Kidney capillary endothelial cell (primary cell): ENCODE measurements at places on chromosomes 5 and 9.

- DNase-seq: no peak
Observed at GRCh38 chr9:121817476-121817875, 166.0 kb downstream of the DAB2IP start.

DNA sequence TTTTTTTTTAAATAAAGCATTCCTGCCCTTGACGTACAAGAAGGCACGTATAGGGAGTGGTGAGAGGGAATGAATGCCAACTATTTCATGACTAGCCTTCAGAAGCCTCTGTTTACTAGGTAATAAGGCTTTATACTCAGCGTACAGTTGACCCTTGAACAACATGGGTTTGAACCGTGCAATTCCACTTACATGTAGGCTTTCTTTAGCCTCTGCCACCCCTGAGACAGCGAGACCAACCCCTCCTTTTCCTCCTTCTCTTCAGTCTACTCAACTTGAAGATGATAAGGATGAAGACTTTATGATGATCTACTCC, 22.5 kb downstream of the CDC42SE2 start:
- DNase-seq: no peak

DNA sequence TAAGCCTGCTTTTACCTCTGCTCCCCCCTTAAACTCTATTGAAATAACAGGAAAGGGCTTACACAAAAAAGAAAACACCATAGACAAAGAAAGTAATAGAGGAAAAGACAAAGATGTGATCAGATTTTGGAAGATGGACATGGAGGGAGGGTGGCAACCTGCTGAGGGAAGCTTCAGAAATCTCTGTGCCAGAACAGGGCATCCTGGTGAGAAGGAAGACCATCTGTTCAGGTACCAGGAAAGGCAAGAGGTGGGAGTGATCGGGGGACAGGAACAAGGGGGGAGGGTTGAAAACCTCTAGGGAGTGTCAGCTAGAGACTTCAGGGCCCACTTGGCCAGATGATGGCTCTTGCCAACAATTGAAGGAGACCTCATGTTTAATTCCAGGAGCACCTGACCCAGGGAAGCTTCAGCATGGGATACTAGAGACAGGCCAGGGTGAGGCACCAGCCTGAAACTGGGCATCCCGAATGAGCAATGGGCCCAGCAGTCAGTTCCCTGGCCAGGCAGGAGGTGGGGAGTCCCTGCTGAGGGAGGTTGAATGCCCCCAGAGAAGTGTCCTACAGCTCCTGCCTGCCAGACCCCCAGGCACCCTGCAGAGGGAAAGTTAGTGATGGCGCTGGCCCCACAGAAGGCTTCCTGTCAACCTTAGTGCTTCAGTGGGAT, 8.2 kb downstream of the SQSTM1 start:
- no peak for DNase-seq

DNA sequence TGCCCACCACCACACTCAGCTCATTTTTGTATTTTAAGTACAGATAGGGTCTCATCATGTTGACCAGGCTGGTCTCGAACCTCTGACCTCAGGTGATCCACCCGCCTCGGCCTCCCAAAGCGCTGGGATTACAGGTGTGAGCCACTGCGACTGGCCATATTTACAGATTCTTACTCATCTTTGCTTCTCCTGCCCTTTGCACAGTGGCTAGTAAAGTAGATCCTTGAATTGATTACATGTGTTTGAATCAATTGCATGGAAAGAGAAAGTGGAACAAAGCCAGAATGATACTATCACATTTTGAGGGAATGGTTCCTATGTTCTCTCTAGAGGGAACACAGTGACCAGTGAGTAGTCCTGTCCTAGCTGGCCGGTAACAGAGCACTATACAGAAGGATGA, 15.4 kb downstream of the KLF4 start:
- no peak for DNase-seq

- DNase-seq: no peak
Observed at GRCh38 chr5:165201369-165201768, 1696.0 kb downstream of the MAT2B start.

- DNase-seq: no peak
Observed at GRCh38 chr5:168464214-168464613, 22.1 kb upstream of the RARS1 start.

- DNase-seq: peak; percentile 80
Observed at GRCh38 chr9:83334320-83334719, 203.9 kb downstream of the FRMD3 start.

DNA sequence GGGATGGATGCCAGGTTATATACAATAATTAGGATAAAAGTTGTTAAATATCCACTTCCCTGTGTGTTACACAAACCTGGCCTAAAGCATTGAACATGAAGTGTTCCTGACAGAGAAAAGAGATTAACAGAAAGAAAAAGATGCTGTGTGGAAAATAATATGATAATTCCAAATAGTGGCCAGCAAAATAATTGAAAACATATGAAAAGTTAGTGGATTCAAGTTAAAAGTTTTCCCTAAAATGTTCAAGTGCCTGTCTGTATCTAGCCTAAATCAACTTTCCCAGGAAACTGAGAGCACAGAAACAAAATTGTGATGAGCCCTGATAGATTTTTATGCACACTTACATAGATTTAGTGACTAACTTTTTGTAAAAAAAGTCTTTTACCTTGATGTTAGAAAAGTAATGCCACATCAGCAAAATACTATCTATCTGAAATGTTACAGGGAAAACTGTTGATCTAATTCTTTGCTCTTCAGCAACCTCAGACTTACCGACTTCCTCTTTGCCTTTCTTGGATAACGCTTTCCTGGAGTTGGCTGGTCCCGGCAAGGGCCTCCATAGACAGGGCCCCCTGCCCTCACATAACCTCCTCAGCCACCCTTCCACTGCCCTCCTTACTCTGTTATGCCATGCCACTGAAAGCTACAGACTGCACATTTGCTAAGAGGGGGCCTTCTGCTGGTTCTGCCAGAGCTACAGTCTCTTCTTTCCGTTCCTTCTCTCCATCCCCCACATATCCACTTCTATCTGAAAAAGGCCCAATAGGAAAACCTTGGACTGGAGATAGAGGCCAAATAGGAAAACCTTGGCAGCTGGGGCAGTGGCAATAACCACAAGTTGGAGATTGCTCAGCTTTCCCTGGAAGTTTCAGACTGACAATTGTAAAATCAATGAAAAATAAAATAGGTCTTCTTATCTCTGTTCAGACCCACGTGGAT, 44.4 kb downstream of the ZNF474 start:
- no peak for DNase-seq

GRCh38 chr5:110917161-110917875, 154.2 kb upstream of the TSLP start:
- DNase-seq: no peak

GRCh38 chr5:67291066-67291465, 94.5 kb upstream of the CD180 start:
- DNase-seq: no peak

DNA sequence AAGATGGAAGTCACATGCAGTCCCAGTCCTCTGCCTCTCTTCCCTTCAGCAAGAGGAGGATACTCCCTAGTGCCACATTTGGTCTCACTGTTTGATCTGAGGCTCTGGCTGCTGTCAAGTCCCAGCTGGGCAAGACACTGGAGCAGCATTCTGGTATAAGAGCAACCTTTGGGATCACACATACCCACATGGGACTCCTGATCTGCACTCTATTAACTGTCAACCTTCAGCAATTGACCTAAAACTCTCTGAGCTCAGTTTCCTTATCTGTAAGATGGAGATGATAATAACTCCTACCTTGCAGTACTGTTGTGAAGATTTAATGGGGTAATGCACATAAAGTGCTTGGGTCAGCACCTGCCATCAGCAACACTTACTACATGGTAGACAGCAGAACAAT, 437.9 kb downstream of the PIK3R1 start:
- no peak for DNase-seq

DNA sequence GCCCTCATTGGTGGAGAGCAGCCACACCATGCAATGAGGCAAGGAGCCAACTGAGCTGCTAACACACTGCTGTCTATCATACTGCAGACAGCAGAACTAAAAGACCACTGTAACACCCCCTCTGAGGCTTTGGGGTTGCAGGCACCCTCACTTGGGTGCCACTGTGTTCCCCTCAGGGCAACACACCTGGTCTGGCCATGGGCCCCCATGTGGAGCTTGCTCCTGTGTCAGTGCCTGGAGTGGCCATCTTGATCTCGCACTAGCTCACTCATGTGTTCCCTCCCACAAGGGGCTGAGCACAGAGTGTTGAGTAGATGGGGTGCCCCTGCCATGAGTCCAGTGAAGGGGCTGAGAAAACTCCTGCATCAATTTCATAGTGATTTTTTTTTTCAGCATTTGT, 532.4 kb upstream of the FTMT start:
- no peak for DNase-seq

DNA sequence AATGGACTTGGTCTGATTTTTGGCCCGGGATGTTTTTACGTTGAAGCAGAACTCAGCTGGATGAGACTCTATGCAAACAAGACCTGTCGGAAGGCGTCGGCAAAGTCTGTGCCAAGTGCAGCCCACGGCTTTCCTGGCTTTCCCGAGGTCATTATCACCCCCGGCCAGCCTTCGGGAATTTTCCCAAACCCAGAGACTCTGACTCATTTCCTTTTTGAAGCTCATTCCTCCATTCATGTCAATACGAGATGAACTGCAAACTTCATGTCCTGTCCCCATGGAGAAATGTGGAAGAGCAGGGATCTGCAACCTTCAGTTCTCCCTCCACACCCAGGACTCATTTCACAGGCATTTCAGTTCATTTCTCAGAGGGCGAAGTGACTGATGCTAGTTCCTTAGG, 95.3 kb downstream of the IRX2 start:
- no peak for DNase-seq

DNA sequence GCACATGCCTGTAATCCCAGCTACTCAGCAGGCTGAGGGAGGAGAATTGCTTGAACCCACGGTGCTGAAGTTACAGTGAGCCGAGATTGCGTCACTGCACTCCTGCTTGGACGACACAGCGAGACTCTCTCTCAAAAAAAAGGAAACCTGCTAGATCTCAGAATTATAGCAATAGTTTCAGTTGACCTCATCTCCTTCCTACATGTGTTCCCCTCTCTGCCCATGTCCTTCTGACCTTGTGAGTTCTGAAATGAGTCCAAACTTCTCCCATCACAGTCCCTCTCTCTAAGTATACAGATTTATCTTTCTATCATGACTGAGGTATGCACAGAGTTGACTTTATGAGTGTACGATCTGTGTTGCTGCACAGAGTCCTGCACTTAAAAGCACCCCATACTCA, 44.6 kb upstream of the SHOC1 start:
- no peak for DNase-seq

GRCh38 chr5:74257645-74258313, 382.7 kb downstream of the ENC1 start:
- no peak for DNase-seq

- no peak for DNase-seq
Observed at GRCh38 chr9:4384750-4385149, 84.9 kb upstream of the GLIS3 start.

- no peak for DNase-seq
Observed at GRCh38 chr5:92574023-92574422, 1007.0 kb downstream of the NR2F1-AS1 start.

DNA sequence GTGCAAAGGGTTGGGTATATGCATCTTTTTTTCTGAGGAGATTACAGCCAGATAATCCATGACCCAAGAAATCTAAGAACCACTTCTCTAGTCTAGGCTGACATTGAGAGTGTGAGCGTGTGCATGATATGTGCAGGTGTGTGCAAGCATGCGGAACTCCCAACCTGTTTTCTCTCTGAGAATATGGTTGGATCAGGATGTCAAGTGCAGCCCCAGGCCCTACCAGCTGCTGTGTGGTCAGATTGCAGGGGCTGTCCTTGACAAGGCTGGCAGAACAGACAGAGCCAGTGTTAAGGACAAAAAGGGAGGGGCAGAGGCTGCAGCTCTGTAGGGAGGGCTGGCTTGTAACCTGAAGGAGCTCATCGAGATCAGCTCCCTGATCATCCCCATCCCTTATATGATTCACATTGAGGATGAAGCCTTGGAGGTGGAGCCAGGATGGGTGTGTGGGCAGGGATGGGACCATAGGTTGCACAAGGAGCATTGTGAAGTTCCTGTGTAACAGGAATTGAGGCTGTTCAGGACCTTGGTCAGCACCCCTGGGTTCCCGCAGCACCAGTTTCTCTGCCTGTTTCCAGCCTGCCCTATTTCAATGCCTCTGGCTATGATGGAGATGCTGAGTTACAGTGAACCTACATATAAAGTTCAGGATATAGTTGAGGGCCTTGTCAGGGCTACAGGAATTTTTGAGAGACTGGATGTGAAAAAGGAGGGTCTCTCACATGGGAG, 52.6 kb upstream of the ARAP3 start:
- DNase-seq: peak; percentile 53

- DNase-seq: no peak
Observed at GRCh38 chr5:121296356-121296755, 555.3 kb upstream of the FTMT start.

DNA sequence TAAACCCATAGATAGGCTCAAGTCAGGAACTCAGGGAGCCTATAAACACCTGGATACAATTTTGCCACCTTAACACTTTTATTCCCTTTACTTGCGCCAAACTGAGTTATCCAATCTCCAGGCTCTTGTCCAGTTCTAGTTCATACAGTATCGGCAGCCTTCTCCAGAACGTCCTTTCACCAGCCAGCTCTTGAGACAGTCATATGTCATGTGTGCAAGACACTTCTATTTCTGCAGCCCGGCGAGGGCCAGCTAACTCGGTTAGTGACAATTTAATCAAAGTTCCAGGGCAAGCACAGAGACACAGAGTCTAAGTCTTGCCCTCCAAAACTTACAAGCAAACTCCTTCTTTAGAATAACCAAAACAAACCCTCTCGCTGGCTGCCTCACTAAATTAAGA, 12.9 kb downstream of the ABCA1 start:
- no peak for DNase-seq

DNA sequence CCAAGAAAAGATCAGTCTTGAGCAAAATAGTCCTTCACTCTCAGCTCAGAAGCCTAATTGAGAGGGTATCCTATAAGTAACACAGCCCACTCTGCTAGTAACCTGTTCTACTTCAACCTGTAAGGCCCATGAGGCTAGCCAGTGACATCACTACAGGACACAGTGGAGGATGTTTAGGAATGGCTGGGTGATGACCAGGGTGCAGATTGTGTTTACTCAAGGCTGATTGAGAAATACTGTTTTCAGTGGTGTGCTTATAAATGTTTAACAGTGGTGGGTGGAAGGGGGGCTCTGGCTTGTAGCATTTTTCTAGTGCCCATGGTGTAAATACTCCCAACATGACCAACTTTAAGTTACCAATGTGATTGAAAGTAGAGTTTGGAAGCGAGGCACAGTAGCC, 159.8 kb upstream of the CCDC152 start:
- DNase-seq: no peak

GRCh38 chr5:821504-821903, 29.3 kb downstream of the ZDHHC11 start:
- DNase-seq: no peak

- peak; percentile 36 for DNase-seq
Observed at GRCh38 chr5:54944364-54944763, 41.0 kb downstream of the ESM1 start.

GRCh38 chr9:75739884-75740611, 150.4 kb upstream of the PCSK5 start:
- DNase-seq: no peak

- DNase-seq: no peak
Observed at GRCh38 chr5:160621526-160621925, 199.9 kb downstream of the PTTG1 start.
